ENCODE measurements at places on chromosomes 3 and 15.

GRCh38 chr3:12224181-12225147, 64.4 kb upstream of the PPARG start:
- no peak for DNase-seq

DNA sequence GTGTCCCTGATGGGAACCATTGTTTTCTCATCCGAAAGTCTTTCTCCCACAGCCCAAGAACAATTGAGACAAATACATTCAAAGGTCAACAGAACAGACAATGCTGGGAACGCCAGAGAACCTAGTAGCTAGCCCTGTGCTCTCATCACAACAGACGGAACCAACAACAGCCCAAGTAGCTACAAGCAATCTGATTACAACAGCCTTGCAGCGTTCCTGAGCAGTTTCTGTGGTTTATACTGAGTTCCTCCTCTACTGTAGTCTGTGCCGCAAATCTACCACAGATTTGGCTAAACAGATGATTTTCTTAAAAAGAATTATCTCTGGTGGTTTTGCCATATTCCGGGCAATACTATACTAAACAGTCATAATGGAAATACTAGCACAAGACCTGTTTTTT, 435.6 kb downstream of the MECOM start:
- no peak for DNase-seq

DNA sequence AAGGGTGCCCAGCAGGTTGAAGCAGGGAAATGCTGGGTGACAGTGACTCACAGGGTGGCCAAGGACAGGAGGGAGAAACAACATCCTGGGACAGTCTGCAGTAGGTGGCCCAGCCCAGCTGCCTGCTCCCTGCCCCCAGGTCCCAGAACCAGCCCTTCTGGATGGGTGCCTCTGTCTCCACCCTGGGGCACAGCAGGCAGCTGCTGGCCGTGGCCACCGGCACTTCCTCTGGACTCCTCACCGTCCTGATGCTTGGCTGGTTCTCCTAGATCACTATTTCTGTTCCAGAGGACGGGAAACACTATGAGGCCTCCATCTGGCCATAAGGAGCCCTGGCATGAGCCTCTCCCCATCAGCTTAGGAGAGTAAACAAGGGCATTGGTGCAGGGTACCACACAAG, 258.9 kb downstream of the XXYLT1 start:
- DNase-seq: no peak

GRCh38 chr3:108239082-108239481, 16.9 kb upstream of the IFT57 start:
- DNase-seq: no peak

DNA sequence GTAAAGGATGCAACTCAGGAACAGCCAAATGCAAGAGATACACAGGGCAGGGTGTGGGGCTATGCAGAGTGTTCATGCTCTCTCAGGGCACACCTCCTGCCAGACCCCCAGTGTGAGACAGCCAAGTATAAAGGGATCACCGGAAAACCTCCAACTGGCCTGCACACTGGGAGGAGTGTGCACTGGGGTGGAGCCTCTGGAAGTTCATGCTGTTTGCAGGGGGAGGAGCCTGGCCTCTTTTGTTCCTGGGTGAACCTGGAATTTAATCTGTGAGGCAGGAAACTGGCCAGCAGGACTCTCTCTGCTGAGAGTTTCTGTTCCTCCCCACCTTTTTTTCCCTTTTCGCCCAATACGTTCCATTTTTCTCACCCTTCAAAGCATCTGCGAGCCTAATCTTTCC, 204.1 kb downstream of the WNT5A start:
- DNase-seq: no peak

DNA sequence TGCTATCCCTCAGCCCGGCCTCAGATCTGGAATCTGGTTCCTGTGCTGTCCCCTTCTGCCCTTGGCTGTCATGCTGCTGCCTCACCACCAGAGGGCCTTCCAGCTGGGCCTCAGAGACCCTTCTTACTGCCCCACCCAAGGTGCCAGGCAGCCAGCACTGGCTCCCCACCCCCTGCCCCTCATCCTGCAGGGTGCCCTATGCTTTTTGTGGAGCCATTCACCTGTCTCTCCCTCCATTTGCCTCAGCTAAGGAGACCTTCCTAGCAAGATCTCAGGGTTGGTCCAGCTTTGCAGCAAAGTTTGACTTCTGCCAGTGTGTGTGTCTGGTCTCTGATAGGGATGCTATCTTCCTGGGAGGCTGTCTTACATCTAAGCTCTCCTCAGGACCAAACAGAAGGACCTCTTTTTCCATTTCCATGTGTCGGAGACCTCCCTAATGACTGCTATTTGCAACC, 1.9 kb upstream of the VWA5B2 start:
- peak; percentile 79 for DNase-seq

- DNase-seq: no peak
These were observed 7.0 kb upstream of the AHSG start for GRCh38 chr3:186605561-186606545.

GRCh38 chr3:17144665-17144993, 259.9 kb downstream of the PLCL2 start:
- DNase-seq: no peak

DNA sequence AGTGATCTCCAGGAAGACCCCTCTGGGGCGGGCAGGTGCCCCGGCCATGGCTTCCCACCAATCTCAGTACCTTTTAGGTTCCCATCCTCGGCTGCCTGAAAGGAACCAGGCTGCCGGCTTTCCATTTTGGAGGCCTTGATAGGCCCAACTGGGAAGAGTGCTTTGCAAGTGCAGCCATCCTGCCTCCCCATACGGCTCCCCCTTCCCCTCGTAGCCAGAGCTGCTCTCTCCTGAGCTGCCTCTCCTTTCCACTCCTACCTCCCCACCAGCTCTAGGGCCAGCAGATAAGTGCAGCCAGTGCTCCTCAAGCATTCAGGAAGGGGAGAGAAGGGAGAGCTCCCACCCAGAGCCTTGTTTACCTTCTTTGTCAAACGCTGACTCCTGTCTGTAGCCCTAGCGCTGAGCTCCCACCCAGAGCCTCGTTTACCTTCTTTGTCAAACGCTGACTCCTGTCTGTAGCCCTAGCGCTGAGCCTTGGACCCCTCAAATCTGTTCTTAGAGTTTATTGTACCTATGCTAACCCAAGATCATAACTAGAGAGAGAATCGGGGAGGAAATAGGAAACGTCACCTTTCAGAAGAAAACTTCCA, 133.0 kb downstream of the LRRK1 start:
- DNase-seq: no peak

GRCh38 chr3:173770796-173771573, 373.4 kb downstream of the NLGN1 start:
- DNase-seq: no peak

- no peak for DNase-seq
These were observed 23.3 kb downstream of the PLD1 start for GRCh38 chr3:171786997-171787396.

GRCh38 chr3:120144267-120144666, 50.0 kb upstream of the GSK3B start:
- no peak for DNase-seq

- no peak for DNase-seq
These were observed 29.8 kb downstream of the POMGNT2 start for GRCh38 chr3:43075904-43076661.

DNA sequence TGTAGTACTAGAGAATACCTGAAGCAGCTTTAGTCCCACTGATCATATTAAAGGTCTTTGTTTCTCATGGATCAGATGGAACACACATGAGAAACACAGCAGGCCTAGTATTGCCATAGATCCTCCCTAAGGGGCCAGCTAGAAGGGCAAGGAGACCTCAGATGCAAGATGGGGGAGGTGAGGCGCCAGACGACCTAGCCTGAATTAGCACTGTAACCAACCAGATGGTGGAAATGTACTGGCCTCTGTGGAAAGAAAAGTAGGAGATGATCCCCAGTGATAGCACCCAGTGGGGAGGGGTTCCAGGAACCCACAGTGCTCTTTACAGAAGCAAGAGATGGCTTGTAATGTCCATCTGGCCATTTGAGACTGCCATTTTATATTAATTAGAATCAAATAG, 138.2 kb upstream of the ZNF385D start:
- no peak for DNase-seq

- DNase-seq: no peak
These were observed 815 bp downstream of the SPINT1 start for GRCh38 chr15:40844696-40845030.

DNA sequence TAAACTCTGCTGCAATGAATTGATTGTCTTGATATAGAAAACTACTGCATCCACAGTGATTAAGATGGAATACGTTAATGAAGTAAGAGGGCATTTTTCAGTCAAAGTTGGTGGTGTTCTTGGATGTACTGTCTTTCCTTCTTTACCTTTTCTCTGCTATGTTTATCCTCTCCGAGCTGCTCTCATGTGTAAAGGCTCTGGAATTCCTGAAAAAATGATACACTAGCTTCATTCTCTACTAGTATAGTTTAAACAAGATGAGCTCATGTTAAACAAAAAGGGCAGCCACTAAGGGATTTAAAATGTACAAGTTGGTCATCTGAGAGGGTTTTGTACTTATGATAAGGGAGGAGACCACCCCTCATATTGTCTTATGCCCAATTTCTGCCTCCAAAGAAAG, 504.6 kb upstream of the NECTIN3 start:
- no peak for DNase-seq

GRCh38 chr15:81296673-81297072, 27.3 kb downstream of the STARD5 start:
- peak; percentile 67 for DNase-seq

DNA sequence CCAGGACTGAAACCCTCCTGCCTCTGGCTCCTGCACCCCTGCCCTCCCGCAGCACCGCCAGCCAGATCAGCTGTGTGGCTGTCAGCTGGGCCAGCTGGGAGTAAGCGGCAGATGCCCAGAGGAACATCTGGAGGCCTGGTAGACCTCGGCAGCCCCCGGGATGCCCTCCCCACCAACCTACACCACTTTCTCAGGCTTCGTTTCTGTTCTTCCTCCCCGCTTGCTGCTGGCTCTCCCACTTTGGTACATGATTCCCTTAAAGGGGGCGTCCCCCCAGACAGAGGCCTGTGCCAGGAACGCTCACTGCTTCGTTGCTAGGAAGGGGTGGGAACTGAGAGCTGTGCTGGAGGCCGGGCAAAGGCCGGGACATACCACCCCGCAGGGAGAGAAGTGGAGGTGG, 91.4 kb upstream of the RPL32 start:
- DNase-seq: no peak

DNA sequence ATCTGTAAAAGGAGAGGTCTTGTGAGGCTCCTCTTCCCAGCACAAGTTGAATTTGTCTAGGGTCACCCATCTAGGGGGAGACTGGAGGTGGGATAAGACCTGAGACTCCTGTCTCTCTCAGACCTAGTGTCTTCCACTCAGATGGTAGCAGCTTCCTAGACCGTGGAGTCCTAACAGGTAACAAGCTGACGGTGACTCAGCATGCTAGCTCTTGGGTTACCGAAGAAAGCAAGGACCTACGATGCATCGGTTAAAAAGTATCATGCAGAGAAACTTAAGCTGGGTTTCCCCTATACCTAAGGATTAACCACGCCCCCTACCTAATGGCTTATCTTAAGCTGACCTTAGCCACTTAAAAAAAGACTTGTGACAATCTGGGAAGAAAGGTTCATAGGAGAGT, 7.6 kb downstream of the LRRN1 start:
- DNase-seq: no peak

DNA sequence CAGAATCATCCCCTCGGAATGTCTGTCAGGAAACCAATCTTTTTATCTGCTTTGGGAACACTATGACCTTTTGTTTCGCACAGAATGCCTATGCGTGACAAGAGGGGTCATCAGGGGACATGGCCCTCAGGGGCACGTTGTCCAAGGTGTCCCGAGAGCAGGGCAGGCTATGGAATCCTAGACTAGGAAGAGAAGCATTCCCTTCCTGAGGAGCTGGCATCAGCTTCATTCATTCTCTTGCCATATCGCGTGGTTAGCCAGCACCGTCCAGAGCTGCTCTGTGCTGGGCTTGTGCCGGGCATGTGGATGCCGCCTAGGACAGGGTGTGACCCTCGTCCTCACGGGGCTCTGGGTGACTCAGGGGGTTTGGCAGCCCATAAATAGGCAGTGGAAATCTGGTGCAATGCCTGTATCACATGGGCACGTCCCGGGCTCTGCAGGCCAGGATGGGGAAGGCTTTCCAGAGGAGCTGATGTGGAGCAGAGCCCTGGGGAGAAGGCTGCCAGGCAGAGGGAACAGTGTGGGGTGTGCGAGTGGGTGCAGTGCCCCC, 117.8 kb downstream of the TMEM266 start:
- no peak for DNase-seq

GRCh38 chr3:32571192-32571485, 481 bp upstream of the DYNC1LI1 start:
- DNase-seq: no peak

DNA sequence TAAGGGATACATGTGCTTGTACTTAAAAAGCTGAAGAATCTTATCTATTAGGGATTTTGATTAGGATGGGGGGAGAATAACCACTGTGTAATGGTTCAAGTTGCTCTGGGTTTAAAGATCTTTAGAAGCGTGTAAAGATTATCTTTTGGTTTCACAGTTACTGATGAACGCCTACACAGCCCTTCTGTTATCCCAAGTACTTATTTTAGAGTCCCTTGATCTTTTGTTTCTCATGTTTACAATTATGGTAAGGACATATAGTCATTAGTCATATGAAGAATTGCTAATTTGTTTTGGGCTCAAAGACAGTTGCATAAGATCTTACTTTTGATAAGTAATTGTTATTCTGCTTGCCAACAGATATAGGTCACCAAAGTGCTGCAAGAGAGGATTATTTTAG, 160.1 kb downstream of the PLCL2 start:
- DNase-seq: peak; percentile 46

DNA sequence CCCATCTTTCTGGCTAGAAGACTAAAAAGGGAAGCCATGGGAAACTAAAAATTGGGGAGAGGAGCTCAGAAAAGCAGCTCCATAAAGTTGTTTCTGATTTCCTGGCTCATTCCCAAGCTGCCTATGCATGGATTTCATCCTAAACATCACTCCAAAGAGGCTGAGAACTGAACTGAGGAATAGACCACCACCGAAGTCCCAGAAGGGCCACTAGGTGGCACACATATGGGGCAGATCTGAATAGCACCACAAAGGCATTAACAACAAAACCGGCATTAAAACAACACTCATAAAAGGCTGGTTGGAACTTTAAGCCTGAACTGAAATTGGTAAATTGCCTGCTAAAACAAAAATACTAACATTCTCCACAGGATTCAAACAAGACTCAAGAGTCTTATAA, 106.3 kb downstream of the PLD1 start:
- DNase-seq: peak; percentile 19

DNA sequence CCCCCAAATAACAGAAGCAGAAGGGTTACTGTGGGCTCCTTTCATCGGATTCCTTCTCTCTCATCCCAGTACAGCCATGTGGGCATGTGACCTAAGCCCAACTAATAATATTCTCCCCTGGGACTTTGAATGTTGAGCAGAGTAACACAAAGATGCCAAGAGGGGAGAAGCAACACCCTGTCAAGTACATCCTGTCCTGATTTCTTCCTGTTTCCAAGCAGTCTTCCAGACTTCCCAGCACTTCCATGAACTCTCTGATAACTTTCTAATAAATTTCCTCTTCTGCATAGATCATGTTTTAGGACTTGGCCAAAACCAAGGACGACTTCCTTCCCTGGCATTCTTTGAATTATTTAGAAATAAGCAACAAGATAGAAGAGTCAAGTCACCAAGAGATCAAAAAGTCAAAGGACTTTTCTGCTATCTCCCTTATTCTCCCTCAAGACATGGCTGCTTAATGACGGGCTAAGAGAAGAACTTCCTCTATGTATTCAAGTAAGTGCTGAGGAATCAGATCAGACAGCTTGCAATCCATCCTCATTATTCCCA, 37.9 kb downstream of the CRYGS start:
- no peak for DNase-seq

- no peak for DNase-seq
These were observed 38.5 kb upstream of the C15orf39 start for GRCh38 chr15:75163150-75163564.

- no peak for DNase-seq
These were observed 772.2 kb upstream of the ALCAM start for GRCh38 chr3:104594491-104594890.
